Fibroblast of the aortic adventitia (primary cell): ENCODE measurements at places on chromosomes 3 and 15.

DNA sequence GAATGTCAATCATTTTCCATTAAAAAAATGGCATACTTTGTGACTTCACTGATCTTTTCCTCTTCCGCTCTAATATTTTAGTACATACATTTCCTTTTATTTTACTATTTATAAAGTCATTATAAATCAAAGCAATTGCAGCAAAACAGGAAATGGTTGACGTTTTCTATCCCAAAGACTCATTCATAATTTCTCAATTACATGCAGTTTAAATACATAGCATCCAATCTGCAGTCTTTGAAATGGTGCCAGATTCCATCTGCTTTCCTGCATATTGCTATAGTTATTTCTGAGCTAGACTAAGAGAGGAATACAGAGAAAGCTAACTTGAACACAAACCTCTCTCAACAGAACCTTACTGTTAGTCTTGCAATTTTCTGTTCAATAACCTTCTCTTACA, 179.8 kb downstream of the ZPLD1 start:
- DNase-seq = no peak

DNA sequence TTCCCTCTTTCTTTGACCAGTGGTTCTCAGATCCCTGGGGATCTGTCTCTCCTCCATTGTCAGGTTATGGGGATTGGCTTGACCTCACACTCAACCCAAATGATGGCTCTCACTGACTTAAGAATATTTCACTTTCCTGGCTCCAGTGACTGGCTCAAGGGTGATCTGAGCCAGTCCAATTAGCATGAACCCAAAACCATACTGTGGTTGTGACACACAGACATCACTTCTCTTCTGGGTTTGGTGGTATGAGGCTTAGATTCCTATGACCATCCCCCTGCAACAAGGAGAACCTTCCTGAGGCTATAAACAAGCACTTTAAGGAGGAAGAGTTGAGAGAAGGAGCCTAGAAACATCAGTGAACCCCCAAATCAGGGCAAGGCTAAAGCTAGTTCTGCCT, 85.8 kb downstream of the KCNAB1 start:
- no peak for DNase-seq

DNA sequence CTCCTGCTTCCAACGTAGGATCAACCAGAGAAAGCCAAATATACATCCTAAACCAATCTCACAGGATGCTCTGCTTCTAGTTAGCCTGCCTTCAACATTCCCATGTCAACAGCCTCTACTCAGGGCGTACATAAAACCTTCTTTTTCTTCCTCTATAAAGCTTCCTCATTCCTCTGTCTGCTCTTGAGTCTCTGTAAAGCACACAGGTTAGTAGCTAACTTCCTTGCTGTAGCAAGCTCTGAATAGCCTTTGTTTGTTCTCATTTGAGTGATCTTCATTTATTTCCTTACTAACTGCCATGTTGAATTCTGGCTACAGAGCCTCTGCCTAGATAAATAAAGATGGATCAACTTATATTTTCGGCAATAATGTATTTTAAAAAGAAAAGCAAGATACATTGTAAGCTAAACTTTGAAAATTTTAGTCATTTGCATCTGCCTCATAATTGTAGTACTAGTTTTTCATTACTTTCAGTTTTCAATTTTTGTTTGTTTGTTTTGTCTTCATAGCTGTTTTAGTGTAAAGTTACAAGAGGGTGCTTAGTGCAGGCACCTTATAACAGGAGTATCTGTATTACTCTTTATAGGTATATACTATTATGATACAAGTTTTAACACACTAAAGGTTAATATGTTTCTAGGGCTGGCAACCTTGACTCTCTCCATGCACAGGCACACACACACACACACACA, 498.2 kb downstream of the PYDC2 start:
- DNase-seq = no peak

DNA sequence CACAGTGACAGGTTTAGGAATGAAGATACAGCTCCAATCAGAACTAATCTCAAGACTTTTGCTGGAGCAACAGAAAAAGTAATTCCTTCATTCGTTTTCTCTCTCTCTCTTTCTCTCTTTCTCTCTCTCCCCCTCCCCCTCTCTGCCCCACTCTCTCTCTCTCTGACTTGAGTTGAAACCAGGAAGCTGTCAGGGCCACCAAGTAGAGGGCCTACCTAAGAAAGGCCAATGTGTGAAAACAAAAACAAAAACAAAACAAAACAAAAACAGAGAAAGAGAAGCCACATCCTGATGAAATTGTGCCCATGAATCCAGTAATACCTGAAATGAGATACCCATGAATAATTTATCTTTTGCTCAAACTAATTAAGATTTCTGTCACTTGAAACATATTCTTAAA, 72.9 kb downstream of the ATP8B4 start:
- DNase-seq = no peak

GRCh38 chr15:29596266-29596665, 226.0 kb downstream of the TJP1 start:
- peak; percentile 73 for DNase-seq

DNA sequence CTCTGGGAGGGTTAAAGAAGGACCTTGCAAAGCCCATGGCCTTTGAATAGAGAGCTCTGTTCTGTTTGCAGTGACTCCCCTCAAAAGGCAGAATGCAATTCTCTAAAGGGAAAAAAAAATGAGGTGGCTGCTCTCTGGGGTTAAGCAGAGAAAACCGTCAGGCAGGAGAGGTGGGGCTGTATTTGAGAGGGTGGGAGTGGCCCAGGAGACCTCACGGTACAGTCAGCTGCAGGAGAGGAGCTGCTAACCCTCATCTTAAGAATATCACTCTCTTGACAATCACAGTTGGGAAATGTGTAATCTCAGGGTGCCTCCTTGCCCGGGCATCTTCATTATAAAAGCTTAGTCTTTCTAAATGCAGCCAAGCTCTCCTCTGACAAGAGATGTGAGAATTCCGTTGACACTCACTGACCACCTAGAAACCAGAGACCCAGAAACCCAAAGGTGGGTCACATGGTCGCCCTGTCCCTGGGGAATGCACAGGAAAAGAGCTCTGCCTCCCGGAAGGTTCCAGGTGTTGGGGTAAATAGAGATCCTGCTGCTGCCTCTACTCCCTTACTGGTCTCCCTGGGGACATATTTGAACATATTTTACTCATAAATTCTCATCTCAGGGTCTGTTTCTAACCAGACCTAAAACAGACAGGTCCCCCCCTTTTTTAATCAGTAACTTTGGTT, 159.1 kb upstream of the CTDSPL start:
- no peak for DNase-seq

DNA sequence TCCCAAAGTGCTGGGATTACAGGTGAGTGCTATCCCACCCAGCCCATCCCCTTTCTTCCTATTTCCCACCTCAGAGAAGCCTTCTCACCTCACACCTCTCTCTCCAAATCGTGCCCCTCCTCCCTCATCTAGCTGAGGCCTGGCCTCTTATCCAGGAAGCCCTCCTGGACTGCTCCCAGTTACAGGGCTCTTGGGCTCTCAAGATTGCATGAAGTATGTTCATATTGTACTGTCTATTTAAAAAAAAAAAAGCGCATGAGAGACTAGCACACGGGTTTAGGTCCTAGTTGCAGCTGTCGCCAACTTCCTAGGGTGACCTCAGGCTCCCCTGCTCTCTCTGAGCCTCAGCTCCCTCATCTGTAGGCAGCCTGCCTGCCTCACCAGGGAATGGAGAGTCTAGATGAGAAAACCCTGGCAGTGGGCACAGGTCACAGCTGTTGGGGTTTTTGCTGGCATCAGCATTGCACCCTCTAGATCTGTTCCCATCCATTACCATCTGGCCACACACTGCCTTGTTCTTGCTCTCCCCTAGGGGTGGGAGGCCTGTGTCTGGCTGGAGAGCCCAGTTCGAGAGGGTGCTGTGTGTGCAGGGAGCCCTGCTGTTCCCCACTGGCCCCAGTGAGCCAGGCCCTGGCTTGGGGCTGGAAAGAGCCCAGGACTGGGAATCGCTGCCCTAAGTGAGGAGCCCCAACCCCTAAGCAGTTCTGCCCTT, 24.2 kb upstream of the C15orf39 start:
- DNase-seq = no peak

DNA sequence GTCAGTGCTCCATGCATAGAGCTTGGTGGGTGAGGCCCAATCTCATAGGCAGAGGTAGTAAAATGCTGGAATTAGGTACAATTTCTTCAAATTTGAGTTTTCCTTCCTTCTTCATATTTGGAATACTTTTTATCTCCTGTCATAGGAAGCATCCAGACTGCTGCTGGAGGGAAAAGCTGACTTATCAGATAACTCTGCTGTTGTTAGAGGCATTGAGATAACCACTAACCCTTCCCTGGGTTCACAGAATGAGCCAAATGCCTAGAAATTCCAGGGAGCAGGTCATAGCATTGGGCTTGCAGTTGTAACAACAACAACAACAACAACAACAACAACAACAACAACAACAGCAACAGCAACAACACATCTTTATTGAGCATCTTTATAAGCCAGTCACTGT, 332.7 kb downstream of the PDCD6IP start:
- peak; percentile 2 for DNase-seq

- peak; percentile 96 for DNase-seq
Measured at GRCh38 chr3:111864821-111865656, 6.0 kb downstream of the PHLDB2 start.

DNA sequence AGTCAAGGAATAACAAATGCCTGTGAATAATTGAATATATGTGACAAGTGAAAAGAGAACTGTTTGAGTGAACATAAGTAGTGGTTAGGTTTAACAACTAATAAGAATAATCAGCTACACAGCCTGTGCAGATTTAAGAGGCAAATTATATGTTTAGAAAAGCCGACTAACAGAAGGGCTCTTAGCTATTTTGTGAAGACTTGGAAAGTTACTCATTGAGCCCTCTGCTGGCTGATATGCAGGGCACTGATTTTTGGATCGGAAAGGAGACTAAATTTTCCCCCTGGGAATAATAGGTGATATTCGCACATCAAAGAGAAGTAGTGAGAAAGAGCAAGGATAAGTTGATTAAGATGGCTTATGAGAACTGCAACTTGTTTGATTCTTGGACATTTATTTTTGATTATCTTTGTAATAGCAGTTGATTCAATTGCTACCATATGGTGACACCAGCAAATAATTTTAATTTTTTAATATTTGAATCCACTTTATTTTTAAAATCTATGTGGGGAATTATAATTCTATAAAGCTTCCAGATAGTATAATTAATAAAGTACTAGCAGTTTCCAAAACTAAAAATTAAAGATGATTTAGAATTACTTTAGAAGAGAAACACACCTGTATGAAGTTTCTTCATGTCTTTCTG, 156.2 kb downstream of the NLGN1 start:
- DNase-seq = peak; percentile 60

DNA sequence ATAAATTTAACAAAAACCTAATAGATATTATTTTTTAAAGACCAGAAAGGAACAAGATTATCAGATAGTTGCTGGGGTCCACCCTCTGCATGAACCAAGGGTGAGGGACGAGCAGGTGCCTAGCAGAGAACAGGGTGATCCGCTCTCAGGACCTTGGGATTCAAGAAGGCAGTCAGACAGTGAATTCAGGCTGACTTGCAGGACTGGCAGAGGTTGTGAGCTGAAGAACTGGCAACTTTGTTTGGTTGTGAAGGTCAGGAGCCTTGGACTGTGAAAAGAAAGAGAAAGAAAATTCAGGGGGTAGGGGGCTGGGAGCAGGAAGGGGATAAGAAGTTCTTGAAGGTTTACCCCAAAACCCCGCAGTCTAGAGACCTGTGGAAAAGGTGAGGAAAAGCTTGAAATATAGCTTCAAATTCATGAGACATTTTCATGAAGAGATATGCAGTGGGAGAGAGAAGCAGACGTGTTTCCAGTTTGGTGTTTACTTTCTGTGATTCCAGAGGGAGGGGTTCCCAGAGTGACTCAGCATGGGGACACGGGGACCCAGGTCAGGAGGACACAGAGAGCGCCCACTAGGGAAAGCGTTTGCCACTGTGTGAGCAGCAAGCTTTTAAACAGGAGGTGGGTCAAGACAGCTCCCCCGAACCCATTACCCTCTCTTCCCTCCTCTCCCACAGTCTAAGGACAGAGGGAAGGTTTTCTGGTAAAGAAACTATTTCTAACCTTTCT, 217.2 kb upstream of the UMPS start:
- no peak for DNase-seq

- no peak for DNase-seq
Measured at GRCh38 chr15:43107751-43108150, 1.9 kb upstream of the UBR1 start.

DNA sequence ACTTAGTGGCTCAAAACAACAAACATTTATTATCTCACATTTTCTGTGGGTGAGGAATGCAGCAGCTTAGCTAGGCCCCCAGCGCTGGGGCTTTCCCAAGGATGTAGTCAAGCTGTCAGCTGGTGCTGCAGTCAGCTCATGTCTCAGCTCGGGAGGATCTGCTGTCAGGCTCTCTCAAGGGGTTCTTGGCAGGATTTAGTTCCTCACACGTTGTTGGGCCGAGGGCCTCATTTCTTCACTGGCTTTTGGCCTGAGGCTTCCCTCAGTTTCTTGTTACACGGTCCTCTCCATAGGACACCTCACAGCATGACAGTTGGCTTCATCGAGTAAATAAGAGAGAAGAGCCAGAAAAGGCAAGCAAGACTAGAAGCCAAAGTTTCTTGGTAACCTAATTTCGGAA, 13.7 kb upstream of the U2SURP start:
- peak; percentile 42 for DNase-seq

DNA sequence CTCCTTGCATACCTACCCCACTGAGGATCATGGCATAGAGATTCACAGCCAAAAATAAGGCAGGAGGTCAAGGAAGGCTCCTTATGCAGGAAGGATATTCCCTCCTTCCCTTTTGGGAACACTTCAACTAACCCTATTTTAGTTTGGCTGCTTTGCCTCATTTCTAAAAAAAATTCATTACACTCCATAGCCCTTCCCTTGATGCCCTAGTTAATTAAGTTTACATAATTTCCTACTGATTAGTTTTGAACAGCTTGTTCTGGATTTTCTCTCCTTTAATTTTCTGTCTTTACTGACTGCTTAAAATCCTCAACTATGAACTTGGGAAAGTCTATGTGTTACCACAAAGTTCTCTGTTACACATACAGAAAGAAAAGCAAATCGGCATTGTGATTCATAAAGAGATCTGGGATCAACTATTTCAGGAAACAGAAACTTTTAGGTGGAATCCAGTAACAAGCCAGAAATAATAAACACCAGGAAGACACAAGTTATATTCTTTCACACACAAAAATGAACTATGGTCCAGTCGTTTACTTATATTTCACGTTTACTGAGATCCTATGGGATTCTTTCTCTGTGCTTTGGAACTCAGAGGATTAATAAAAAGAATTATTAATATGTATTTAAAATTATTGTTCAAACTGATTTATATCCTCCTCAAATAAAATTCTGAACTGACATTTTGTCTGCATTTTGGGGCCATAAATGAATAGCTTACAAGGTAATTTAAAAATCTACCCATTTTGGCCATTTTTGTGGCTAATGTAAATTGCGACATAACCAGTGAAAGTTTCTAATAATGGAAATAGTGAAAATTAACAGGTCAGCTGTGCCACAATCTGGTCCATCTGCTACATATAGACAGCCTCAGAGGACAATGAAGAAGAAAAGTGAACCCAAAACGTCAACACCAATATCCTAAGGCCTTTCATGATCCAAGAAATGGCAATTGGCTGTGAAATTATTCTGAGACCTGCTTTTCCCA, 113.8 kb downstream of the FRMD5 start:
- peak; percentile 83 for DNase-seq
